ENCODE measurements at places on chromosomes 5 and 9.

DNA sequence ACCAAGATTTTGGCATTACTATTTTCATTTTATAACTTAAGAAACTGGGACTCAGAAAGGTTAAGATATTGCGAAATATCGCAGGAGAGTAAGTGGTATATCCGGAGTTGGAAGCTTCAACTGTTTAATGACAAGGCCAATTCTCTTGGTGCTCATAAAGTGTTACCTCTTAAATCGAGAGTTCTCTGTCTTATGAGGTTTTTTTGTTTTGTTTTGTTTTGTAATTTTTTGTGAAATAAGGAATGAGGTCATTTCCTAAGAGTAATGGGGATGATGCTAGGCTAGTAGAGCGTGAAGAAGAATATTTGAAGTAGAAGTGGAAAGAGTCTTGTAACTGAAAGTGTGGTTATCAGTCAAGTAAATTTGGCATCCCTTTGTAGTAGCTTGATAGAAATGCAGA is 183.2 kb upstream of the DAB2 start:
- DNase-seq = peak; percentile 12

GRCh38 chr9:136487672-136488071 is 4.8 kb upstream of the SEC16A start:
- no peak for DNase-seq

GRCh38 chr5:2282893-2283292 is 400.2 kb upstream of the IRX4 start:
- no peak for DNase-seq

- no peak for DNase-seq
Measured at GRCh38 chr9:19998153-19998552, 209.3 kb upstream of the SLC24A2 start.

- peak; percentile 37 for DNase-seq
Measured at GRCh38 chr9:77885104-77885672, 146.4 kb downstream of the GNAQ start.

- no peak for DNase-seq
Measured at GRCh38 chr5:6379246-6379645, 899 bp upstream of the MED10 start.

GRCh38 chr9:125494653-125494915 is 212.4 kb downstream of the MAPKAP1 start:
- DNase-seq = no peak

- DNase-seq = peak; percentile 15
Measured at GRCh38 chr9:120252248-120252647, 327.7 kb downstream of the CDK5RAP2 start.

- DNase-seq = no peak
Measured at GRCh38 chr5:126354858-126355731, 68.1 kb upstream of the GRAMD2B start.

DNA sequence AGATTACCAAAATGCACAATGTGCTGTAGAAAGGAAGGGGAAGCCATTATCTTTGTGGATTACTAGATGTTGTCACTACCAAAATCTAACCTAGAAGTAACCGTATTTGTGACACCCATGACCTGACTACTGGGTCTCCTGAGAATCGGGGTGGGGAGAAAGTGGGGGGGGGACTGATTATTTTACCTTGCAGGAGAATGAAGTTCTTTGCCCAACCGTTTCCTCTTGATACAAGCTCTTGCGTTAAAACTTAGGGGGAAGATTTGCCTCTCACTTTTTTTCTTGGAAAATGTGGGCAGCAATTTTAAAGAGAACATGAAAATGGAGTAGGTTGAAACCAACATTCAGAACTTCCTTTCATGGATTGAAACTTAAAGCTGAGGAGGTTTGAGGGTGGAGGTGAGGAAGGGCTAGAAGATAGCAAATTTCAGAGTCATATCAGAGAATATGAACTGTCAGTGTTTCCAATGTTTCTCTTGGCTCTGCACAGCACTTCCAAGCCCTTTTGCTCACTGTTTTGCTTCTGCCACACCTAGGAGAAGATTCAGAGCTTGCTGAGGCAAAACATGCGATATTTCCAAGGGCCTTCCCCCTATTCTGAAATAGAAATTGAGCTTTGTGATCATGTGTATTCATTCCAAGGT is 280.8 kb downstream of the AOPEP start:
- no peak for DNase-seq

- DNase-seq = no peak
Measured at GRCh38 chr9:124454791-124455443, 4.7 kb downstream of the ADGRD2 start.

- no peak for DNase-seq
Measured at GRCh38 chr9:130665029-130665430, 636 bp downstream of the PRDM12 start.

DNA sequence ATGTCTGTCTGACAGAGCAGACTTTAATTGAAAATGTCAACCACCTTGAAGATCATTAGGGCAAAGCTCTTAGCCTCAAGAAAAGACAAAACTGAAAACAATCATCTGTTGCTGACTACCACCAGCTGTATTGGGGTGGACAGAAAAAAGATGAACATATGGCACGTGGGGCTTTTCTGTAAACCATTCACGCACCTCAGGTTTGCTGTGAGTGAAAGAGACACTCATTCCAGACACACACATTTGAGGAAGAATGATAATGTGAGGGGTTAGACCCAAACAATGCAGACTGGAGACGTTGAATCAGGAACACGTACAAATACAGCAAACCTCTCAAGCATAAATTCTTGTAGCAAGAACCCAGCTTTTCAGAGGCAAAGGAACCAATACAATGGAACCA is 158.7 kb downstream of the EBF1 start:
- DNase-seq = no peak

DNA sequence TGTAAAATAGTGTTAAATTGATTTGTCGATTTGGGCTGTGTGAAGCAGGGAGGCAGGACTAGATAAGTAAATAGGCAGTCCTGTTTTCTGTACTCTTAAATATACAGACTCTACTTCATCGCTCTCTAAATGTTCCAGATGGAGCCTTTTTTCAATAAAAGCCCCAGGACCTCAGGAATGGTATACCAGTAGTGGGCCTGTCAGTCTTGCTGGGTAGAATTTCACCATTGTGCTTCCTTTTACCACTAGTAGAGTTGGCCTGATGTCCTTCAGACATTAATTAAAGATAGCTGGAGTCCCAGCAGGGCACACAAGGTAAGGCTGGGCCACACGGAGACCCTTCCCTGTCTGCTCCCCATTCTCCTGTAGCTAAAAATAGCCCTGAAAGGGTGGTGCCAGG is 6.0 kb downstream of the SNX18 start:
- no peak for DNase-seq

GRCh38 chr5:126383246-126383645 is 40.0 kb upstream of the GRAMD2B start:
- DNase-seq = no peak

- no peak for DNase-seq
Measured at GRCh38 chr5:65186646-65187227, 295.0 kb downstream of the ADAMTS6 start.

- DNase-seq = no peak
Measured at GRCh38 chr5:71537687-71538086, 49.5 kb upstream of the MCCC2 start.

- no peak for DNase-seq
Measured at GRCh38 chr5:8068078-8068477, 199.1 kb downstream of the MTRR start.

- DNase-seq = peak; percentile 14
Measured at GRCh38 chr5:169050146-169050571, 250.8 kb downstream of the SLIT3 start.

DNA sequence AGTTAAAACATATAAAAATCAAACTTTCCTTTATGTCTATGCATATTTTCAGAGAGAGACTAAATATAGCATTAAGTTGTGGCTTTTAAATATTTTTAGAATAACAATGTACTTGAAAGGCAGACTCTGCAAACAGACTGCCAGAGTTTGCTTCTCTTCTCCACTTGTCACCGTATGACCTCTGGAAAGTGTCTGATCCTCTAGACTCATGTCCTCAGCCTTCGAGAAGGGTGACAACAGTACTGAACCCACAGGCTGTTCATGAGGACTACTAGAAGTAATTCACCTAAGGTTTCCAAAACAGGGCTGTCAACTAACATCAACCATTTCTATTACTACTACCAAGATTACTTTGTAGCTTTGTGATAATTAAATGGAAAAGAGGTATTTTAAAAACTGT is 167.7 kb upstream of the TBCA start:
- DNase-seq = no peak

- peak; percentile 56 for DNase-seq
Measured at GRCh38 chr9:115997923-115998322, 155.7 kb upstream of the PAPPA start.

All from muscle of back (tissue), 13 donors.